ENCODE measurements at places on chromosomes 2 and 18.

GRCh38 chr18:37489998-37490397 is 75.6 kb downstream of the CELF4 start:
- DNase-seq = no peak

- no peak for DNase-seq
Measured at GRCh38 chr2:6657136-6657535, 208.6 kb downstream of the CMPK2 start.

DNA sequence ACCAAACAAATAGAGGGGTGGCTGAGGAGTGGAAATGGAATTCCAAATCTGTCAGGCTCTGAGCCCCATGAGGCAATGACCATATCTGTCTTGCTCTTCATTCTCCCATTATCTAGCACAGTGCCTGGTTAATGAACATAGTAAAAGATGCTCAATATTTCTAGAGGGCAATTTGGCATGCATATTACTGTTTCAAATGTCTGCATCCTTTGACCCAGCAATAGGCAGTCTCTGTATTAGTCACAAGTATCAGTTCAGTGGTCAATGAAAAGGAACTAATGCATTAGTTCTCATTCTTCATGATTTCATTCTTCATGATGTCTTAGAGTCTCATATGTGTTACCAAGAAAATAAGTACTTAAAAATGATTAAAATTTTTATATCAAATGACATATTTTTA is 28.4 kb upstream of the MALL start:
- no peak for DNase-seq

- no peak for DNase-seq
Measured at GRCh38 chr2:183996825-183997793, 601.2 kb upstream of the ZNF804A start.

- DNase-seq = no peak
Measured at GRCh38 chr2:53751728-53752127, 15.9 kb upstream of the CHAC2 start.

Measured in D721Med (cell line).